ENCODE measurements at places on chromosomes 2 and 18.

DNA sequence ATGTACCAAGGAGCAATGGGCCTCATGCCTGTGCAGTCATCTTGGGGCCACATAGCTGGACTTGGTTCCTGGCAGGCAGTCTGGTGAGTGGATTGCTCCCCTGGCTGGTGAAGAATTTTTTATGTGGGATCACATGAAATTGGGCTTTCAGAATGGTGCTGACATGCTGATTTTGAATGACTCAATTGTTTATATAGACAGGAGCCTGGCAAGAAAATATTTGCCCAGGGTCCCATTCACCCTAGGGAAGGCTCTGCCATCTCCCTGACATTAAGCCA lies 266.9 kb downstream of the DYSF start:
- DNase-seq: no peak

DNA sequence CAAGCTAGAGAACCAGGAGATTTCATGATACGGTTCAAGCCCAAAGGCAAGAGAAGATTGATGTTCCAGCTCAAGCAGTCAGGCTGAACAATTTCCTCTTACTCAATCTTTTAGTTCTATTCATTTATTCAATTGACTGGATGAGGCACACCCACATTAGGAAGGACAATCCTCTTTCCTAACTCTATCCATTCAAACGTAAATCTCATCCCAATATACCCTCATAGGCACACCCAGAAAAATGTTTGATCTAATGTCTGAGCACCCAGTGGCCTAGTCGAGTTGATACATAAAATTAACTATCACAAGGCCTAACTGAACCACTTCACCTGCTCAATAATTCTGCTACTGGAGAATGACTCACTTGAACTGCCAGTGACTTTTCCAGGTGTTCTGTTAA lies 180.7 kb downstream of the RAD51AP2 start:
- no peak for DNase-seq

GRCh38 chr18:43620936-43621335 lies 343.6 kb upstream of the SYT4 start:
- DNase-seq: no peak

- DNase-seq: no peak
Observed at GRCh38 chr2:54750040-54750439, 26.6 kb downstream of the EML6 start.

- DNase-seq: no peak
Observed at GRCh38 chr2:4693266-4693665, 989.9 kb downstream of the DCDC2C start.

DNA sequence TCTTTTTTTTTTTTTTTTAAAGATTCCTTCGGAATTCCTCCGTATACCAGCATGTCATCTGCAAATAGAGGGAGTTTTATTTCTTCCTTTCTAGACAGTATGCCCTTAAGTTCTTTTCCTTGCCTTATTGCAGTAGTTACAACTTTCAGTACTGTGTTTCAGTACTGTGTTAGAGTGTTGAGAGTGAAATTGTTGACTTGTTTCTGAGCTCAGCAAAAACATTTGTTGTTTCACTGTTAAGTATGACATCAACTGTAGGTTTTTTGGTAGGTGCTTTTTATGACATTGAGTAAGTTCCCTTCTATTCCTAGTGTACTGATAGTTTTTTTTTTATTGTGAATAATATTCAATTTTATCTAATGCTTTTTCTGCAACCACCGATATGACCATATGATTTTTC lies 43.9 kb downstream of the ACVR2A start:
- DNase-seq: no peak

GRCh38 chr2:197256547-197257170 lies 53.9 kb downstream of the ANKRD44 start:
- DNase-seq: no peak

GRCh38 chr2:174654419-174654941 lies 56.9 kb upstream of the WIPF1 start:
- no peak for DNase-seq

DNA sequence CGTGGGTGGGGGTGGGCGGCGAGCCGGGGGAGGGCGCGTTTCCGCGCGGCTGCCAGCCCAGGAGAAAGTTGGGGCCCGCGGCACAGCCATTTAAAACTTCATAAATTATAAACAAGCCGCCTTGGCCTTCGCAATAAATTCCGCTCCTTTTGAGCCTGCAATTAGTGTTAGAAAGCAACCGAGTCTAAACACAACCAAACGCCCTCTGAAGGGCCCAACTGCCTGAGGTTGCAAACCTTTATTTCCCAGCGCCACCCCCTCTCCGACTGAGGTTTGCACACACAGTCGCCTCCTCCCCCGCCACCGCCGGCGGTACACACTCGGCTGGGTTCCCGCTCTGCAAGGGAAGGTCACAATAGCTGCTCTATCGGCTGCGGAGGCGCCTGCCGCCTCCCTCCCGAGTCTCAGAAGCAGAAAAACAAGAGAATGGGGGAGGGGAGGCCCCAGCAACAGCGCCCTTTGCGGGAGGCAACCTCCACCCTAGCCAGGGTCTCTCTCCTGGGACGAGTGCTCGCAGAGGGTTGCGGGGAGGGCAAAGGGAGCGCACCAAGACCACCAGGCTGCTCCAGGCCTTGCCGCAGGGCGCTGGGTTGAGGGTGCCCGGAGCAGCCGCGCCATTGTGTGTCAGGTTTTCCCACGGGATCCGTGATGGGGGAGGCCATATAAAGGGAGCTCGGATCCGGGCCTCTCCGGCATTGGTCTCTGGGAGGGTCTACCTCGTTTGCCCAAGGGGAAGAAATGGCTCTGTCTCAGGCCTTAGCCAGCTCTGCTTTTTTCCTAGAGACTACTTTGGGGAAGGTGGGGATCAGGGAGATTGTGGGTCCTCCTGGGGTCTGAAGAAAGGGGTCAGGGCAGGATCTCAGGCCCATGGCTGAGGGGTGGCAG lies 13.4 kb upstream of the HOXD1 start:
- DNase-seq: no peak

GRCh38 chr2:69828938-69829255 lies 563 bp upstream of the GMCL1 start:
- no peak for DNase-seq

All from activated naive CD8-positive, alpha-beta T cell treated with anti-CD3 and anti-CD28 coated beads for 36 hours (primary cell).